HEK293T (cell line): ENCODE measurements at places on chromosomes 6 and 20.

GRCh38 chr6:26126394-26127235 is 39.4 kb downstream of the HFE start:
- DNase-seq = no peak

GRCh38 chr6:73965539-73966029 is 269.6 kb downstream of the CD109 start:
- no peak for DNase-seq

DNA sequence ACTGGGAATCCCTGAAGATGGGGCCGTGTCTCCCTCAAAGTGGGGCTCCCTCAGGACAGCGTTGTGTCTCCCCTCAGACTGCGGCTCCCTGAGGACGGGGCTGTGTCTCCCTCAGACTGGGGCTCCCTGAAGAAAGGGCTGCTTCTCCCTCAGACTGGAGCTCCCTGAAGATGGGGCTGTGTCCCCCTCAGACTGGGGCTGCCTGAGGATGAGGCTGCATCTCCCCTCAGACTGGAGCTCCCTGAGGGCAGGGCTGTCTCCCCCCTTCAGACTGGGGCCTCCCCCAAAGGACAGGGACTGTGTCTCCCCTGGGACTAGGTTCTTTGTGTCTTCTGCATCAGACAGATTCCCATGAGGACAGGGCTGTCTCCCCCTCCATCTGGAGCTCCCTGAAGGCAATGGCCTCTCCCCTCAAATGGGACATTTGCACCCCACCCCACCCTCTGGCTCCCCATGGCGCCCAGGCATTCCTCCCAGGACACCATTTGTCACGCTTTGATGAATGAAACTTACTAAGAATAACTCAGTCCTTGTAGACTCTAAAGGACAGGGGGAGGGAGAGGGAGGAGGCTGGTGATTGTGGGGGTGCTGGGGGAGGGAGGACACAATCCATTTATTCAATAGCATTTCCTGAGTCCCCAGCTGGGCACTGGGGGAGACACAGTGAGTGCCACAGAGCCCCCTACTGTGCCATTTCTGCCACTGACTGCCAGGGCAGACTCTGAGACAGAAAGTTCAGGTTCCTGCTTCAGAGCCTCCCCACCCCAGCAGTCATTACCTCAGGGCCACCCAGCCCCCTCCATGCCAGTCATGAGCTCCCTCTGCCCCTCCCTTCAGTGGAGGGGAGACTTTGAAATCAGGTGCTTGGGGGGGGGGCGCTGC is 122.4 kb downstream of the MRPL14 start:
- DNase-seq = no peak

- DNase-seq = no peak
These were observed 40.5 kb downstream of the FAM110A start for GRCh38 chr20:873875-874607.

DNA sequence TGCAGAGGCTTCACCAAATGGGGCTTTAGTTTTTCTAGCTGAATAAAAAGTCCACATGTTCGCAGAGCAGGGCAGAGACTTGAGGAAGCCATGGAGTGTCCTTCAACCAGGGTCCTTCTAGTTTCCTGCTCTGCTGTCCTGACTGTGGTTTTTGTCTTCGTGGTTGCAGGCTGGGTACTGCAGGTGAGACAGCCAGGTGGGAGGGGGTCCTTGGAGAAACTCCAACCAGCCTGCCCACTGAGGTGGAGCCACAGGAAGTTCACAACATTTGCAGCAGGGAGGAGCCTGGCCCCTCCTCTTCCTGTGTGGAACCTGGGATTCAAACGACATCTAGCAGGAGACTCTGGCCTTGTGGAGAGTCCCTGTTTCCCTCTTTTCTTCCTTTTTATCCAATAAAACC is 68.8 kb upstream of the MYLIP start:
- no peak for DNase-seq

DNA sequence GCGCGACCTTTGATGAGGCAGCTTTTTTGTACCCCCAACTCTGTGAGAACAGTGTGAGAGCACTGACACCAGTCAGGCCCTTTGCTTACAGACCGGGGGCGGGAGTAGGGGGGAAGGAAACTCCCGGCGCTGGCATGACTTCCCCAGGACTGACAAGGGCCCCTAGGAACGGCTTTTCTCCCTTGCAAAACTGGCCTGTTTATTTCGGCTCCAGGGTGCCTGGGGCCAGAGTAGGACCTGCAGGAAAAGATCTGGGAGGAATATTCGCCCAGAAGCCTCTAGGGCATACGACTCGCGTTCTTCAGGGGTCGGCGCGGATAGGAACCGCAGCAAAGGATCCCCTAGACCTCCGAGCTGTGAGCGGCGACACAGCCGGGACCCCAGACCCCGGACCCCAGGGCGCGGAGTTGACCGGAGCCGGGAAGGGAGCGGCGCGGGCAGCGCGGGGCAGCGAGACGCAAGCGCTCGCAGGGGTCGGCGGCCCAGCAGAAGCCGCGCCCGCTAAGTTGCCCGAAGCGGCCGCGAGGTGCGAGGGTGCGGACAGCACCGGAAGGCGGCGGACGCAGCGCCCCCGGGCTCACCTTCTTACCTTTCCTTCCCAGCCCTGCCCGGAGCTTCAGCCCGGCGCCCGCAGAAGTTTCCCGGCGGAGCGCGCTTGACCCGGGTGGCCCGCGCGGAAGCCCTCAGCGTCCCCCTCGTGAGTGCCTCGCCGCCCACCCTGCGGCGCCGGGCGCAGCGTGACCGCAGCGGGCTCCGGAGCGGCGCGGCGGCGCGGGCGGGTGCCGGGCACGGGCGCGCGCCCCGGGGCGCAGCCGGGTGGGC is at the start of gene POPDC3:
Gene POPDC3, minus strand, starts transcription at position 771 of the 822 bp plus-strand sequence. CDS start 18,105 bp downstream, outside the sequence.
- peak; percentile 45 for DNase-seq
